ENCODE measurements at places on chromosomes 16 and 17.

DNA sequence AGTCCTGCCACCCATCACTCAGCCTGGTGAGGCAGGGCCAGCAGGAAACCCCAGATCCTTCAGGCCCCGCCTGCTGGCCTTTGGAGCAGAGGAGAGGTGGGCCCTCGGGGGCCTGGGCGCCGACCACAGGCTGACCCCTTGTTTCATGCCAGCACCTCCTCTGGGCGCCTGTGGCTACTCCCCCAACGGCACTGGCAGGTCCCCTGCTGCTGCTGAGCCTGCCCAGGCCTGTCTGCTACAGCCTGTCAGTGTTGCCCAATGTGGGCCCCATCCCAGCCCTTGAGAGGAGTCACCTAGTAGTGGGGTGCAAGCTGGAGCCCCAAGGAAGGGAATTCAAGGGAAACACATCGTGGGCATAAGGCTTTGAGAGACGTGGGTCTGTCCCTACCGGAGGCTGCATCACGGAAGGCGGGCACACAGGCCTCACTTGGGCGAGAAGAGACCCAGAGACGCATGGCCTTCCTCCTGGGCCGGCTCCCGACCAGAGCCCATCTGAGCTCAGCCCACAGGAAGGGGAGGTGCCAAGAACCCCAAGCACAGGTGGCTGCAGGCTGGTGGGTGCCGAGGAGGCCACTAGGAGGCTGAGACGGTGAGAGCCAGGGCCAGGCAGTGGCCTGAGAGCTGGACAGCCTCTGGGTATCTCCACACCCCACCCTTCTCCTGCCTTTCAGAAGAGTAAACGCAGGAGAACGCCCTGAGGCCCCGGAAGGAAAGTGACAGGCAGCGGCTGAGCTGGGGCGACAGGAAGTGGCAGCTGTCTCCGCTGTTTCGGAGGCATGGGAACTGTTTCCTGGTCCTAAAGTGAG is 8.0 kb upstream of the FASN start:
- peak; percentile 33 for DNase-seq

- no peak for DNase-seq
Measured at GRCh38 chr17:40843242-40843641, 20.8 kb upstream of the KRT10 start.

DNA sequence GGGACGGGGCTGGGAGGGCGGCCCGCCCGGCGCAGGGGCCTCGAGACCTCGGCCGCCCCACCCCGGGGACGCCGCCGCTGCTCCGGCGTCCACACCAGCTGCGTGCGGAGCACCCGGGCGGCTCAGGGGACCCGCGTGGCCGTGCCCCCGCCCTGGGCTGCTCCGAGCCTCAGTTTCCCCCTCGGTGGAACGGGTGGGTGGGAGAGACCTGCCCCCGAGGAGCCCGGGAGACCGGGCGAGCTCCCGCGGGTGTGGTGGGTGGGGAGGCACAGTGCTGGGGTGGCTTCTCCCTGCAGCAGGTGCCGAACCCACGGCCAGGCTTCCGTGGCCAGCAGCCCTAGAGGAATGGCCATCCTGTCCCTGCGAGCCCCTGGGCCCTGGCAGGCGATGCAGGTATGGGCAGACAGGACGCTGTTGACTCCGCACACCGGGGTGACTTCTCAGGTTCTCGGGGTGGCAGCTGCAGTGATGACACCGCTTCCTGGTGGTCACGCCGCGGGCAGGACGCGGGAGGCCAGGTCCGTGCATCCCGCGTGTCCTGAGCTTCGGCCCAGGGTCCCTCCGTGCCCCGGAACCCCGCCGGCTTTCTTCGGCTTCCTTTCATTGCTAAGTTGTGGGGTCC is 677 bp downstream of the DEF8 start:
- no peak for DNase-seq

- no peak for DNase-seq
Measured at GRCh38 chr17:33785281-33785680, 469.8 kb upstream of the CCL2 start.

DNA sequence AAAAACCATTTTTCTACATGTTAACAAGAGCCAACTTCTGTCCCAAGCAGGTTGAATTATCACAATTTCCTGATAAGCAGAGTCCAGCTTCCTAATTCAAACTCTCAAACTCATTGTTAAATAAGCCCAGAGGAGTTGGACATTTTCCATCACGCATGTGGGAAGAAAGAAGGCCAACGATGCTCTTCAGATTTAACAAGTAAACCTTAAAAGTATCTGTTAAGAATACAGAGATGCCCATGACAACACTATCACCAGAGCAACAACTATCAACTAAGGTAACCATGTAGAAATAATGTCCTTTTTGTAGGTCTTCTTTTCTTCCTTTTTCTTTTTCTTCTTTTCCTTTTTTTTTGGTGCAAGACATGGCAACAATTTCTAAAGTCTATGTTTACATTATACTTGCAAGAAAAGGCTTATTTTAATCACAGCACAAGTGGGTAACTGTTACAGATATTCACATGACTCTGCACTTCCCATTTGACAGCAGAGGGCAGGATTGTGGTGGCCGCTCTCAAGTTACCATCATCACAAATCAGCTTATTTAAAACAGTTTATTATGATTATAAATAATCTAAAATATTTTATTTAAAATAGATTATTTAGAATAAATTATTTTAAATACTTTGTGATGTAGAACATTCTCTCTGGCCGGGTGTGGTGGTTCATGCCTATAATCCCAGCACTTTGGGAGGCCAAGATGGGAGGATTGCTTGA is 35.7 kb upstream of the DHRS7B start:
- DNase-seq = no peak

GRCh38 chr17:3691617-3692067 is 4.3 kb downstream of the P2RX5 start:
- no peak for DNase-seq

All from fibroblast of skin of scalp (primary cell).